ENCODE measurements at places on chromosomes 12 and 14.

DNA sequence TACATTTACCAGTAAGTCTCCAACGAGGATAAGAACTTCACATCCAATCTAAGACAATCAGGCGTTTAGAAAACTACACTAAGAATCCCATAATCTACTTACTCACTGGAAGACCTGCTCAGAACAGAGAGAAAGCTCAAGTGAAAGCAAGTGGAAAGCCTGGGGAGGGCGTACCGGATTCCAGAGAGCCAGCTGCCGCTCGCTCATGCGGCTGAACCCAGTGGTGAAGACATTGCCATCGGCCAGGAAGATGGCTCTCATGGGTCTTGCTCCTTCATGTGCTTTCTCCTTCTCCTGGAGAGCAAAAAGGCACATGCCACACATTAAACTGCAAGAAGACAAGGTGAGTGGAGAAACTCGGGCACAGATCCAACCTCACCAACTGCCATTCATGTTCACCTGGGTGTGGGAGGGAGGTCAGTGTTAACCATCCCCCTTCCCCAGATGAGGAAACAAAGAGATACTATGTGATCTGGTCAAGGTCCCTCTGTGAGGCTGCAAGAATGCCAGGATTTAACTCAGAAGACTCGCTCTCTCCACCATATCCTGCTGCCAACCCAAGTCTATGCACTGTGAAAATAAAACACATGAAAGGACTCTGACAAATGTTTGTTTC, 23.5 kb upstream of the SELPLG start:
- DNase-seq = no peak

- DNase-seq = peak; percentile 51
Observed at GRCh38 chr12:88310069-88310468, 168.0 kb downstream of the TMTC3 start.

GRCh38 chr12:42386308-42386707, 60.3 kb downstream of the PPHLN1 start:
- no peak for DNase-seq

- DNase-seq = no peak
Observed at GRCh38 chr12:52171950-52172512, 19.8 kb downstream of the KRT80 start.

DNA sequence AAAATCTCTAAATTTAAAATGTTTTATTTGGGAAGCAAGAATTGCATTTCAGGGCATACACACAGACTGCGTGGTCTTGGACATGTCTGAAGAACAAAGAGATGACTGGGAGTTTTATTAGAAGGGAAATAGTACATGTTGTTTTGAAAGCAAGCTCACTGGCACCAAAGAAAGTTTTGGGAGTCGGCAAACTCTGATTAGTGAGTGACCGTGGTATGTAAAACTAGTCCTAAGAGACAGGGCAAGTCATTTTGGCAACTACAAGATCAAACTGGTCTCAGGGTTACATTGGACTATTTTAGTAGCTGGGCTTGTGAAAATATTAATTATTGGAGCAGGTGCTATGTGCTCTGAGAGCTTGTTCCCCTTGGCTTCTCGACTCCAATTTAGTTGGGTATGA, 14.9 kb downstream of the TMEM116 start:
- DNase-seq = no peak

DNA sequence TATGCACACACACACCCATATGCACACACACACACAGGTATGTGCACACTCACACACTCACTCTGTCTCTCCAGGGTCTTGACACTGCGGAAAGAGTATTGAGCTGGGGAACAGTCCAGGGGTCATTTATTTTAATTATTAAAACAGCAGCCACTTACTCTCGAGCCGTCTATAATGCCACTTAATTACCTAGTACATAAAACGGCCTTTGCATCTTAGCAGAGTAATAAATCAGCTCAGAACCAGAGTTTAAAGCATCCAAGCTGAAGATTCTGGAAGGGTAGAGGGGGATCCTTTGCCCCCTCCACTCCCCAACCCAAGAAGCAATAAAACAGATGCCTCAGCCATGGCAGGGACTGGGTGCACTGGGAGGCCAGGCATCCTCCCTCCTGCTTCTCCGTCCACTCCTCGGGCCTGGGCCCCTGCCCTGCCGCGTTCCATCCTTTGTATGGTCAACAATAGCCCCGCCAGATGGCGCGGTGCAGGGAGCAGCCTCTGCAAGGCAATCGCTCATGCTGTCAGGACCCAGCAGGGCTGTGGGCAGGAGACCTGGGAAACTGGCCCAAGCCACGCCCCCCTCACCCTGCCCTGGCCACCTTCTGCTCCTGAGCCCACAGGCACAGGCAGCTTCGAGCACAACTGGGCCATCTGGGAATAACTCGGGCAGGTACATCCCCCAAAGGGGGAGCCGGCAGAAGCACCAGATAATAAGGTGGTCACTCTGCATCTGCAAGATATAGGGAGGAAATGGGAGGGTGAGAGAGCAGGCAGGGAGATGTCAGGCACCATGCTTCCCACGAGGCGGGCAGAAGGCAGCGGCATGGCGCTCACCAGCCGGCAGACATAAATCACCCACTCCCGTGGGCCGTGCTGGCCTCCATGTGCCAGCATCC, 40.9 kb downstream of the CCDC85C start:
- peak; percentile 58 for DNase-seq

DNA sequence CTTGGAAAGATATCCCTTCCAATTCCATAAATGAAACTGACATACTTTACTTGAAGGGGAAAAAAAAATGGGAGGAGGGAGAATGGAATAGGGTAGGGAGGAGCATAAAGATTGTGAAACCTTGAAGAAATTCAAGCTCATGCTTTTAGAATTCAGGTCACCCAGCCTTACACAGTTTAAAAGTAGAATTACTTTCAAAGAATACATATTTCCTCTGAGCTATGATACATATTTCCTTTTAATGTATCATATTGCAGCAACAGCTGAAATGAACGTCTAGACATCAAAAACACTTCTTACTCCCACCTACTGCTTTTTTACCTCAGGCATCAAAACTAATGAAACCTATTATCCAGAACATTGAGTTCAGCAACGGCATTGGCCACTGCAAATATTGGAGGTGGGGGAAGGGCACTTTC, 156.0 kb downstream of the MED13L start:
- DNase-seq = no peak

DNA sequence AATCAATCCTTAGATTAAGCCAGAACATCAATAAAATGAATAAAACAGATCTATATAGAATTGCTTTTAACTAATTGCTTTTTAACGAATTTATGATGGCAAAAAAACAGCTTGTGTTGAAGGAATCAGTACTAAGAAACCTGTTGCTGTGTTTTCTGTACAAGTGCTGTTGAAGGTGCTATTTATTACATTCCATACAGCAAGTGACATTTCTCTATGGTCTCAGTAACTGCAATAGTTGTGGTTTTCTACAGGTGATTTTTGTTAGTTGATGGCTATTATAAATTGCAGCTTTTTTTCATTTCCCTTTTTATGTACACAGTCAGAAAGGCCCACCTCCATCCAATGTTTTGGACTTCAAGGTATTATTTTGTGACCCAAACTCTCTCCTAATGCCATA, 56.6 kb downstream of the SLC2A13 start:
- DNase-seq = no peak

DNA sequence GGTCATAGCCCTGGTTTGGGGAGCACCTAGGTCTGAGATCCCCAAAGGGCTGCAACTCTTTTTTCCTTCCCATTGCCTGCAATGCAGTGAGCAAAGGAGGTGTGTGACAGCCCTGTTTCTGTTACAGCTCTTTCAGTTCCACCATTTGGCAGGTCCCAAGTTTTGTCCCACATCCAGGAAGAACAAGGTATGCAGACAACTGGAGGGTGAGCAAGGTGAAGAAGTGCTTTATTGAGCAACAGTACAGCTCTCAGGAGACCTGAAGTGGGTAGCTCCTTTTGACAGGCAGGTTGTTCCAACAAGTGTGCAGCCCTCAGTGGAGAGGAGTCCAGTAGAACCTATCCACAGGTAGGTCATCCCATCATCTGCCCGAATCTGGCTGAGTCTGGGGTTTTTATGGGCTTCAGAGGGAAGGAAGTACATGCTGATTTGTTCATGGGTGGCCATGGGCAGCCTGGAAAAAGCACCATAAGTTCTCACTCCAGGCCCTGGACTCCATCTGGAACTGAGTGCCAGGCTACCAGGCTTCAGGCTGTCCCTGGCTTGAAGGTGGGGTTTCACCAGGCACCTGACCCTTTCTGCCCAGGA, 62.8 kb upstream of the NAV3 start:
- DNase-seq = no peak

DNA sequence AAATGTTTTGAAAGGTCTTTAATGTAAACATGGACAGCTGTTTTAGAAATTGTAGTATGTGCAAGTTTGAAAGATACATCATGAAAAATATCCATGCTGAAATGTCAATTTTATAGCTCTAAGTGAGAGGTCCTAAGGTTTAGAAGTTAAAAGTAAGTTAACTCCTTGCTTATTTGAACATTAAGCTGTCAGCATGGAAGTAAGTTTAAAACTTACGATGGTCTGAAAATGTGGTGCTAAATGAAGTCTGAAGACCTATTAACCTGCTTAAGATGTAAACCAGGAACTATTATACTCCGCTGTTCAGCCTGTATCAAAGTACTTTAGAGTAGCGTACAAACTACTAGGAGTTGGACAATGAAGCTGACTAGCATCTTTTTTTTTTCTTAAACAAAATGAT, 1082.4 kb downstream of the TMTC2 start:
- no peak for DNase-seq

DNA sequence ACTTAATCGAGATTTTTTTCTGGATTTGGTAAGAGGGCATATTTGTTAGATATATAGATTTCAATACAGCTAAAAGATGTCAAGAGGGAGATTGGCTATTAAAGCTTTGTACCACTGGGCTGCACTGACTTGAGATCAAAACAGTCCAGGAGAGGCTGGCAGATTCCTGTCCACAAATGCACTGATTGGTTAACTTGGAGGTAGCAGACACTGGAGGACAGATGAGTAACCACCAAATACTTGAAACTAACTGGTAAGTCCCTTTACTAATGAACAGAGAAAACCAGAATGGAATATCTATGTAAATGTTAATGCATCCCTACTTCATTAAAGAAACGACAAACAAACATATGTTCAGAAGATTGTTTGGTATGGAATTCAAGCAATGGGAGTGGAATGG, 416.6 kb downstream of the LRIG3 start:
- DNase-seq = no peak

- no peak for DNase-seq
Observed at GRCh38 chr12:131140697-131141096, 187.0 kb downstream of the ADGRD1 start.

- no peak for DNase-seq
Observed at GRCh38 chr14:22502007-22502406, 87.0 kb downstream of the DAD1 start.

GRCh38 chr12:16165506-16165905, 112.0 kb downstream of the SLC15A5 start:
- DNase-seq = peak; percentile 38

GRCh38 chr14:89255852-89256251, 161.2 kb downstream of the FOXN3 start:
- no peak for DNase-seq

DNA sequence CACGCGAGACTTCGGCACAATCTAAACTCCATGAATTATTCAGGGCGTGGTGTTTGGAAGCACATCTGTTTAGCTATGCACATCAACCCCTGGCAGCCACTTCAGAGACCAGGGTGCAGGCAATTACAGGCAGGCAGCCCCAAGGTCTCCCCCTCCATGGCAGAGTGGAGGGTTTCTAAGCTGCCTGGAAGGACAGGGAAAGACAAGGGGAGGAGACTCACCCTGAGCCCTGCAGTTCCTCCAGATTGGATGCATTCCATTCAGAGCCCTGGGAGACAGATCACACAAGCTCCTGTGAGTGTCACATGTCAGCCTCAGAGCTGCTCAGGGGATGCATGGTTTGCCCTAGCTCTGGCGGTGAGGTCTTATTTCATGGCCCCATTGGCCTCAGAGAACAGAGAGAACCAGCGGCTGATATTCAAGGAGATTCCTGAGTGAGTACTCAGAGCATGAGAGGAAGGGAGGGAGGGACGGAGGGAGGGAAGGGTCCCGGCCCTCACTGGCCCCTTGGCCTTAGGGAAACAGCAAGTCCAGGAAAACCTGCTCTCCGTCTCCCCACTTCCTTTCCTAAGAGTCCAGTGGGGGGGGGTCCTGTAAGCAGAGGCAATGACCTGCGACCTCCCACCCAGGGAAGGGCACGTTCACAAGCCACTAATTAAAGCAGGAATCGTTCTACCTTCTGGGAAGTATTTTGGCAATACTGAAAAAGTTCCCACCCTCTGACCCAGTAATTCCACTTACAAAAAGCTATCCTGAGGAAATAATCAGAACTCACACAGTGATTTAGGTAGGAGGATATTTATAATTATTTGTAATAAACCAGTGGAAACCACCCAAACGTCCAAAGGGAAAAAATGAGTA, 55.1 kb downstream of the SSH1 start:
- DNase-seq = peak; percentile 90

- DNase-seq = no peak
Observed at GRCh38 chr12:121524196-121524916, 56.5 kb downstream of the KDM2B start.

- peak; percentile 48 for DNase-seq
Observed at GRCh38 chr14:99564256-99564925, 39.6 kb downstream of the CCDC85C start.

DNA sequence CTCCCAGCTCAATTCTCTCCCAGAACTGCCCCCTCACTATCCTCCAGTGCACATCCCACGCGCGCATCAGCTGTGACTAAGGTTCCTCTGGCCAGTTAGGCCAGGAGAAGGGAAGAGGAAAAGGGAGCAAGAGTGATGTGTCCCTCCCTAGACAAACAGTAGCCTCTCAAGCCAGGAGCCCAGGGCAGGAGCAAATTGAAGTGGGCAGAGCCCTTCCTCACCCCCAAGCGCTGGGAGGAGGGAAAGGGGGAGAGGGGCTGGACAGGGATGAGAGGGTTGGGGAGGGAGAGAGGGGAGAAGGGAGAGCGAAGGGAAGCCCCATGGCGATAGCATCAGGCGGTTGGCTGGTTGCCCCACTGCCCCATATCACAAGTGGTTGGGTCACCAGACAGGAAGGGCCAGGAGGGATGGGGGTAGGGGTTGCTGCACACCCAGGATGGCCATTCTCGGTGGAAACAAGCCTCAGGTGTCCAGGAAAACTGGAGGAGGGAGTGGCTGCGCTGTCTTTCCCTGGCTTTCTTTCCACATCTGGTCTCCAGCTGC, 1.1 kb downstream of the CD63 start:
- no peak for DNase-seq

GRCh38 chr12:25583545-25583944, 30.5 kb upstream of the LMNTD1 start:
- DNase-seq = no peak

- peak; percentile 33 for DNase-seq
Observed at GRCh38 chr14:67166450-67166853, 22.8 kb upstream of the GARIN2 start.

GRCh38 chr12:4914720-4915119, 5.0 kb downstream of the KCNA1 start:
- DNase-seq = no peak

DNA sequence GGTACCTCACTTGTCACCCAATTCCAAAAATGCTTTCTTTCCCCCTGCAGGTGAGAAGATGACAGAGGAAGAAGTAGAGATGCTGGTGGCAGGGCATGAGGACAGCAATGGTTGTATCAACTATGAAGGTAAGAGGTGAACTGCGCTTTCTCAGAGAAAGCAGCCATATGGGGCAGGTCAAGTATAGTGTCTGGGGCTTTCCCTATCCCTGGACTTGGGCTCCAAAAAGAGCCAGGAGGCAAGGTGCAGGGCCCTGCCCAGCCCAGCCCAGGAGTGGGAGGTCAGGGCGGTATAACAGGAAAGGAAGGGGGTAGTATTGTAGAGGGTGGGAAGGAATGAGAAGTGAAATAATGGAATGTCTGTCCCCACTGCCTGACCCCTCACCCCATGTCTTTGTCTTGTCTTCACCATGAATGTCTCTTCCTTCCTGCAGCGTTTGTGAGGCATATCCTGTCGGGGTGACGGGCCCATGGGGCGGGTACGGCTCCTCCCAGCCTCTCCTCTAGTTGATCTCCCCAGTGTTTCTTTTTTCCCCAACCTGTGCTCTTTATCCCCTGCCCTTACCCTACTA, 2.1 kb downstream of the MYL6 start:
- no peak for DNase-seq
